Activated CD4-positive, alpha-beta T cell treated with anti-CD3 and anti-CD28 coated beads for 24 hours (primary cell): ENCODE measurements at places on chromosomes 1 and 21.

- DNase-seq = no peak
Observed at GRCh38 chr21:34997294-34997693, 51.8 kb downstream of the RUNX1 start.

- DNase-seq = no peak
Observed at GRCh38 chr1:227223171-227223806, 95.0 kb downstream of the CDC42BPA start.

- DNase-seq = no peak
Observed at GRCh38 chr1:43847290-43847689, 86.3 kb upstream of the ARTN start.

DNA sequence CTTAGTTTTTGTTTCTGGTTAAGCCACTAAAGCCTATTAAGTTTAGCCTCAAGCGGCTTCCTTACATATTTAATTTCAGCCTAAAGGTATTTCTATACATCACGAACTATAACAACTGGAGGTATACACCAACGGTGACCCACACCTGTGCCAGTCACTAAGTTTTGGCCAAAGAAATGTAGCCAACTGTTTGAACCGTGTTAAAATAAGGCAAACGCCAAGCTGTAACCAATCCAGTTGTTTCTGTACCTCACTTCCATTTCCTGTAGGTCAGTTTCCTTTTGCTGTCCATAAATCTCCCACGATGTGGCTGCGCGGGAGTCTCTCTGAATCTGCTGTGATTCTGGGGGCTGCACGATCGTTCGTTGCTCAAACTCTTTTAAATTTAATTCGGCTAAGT, 5.6 kb upstream of the ERO1B start:
- DNase-seq = no peak

GRCh38 chr1:221832151-221832550, 90.3 kb upstream of the DUSP10 start:
- no peak for DNase-seq

- DNase-seq = no peak
Observed at GRCh38 chr1:54839824-54840223, 38.7 kb upstream of the TTC22 start.

DNA sequence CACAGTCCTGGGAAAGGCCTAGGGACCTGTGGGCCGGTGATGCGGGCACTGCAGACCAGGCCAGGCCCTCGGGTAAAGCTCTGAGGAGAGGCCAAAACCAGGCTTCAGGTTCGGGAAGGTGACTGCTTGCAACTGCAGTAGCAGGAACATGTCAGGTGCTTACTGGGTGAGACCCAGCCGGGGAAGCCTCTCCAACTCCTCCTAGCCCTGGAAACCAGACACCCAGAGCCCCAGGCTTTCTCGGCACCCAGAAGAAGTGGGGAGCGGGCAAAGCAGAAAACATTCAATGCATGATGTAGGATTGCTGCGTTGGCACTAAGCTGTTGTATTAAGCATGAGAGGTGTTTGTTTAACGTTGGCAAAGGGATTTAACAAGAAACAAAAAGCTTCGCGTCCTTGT, 20.2 kb upstream of the GNPAT start:
- DNase-seq = no peak

DNA sequence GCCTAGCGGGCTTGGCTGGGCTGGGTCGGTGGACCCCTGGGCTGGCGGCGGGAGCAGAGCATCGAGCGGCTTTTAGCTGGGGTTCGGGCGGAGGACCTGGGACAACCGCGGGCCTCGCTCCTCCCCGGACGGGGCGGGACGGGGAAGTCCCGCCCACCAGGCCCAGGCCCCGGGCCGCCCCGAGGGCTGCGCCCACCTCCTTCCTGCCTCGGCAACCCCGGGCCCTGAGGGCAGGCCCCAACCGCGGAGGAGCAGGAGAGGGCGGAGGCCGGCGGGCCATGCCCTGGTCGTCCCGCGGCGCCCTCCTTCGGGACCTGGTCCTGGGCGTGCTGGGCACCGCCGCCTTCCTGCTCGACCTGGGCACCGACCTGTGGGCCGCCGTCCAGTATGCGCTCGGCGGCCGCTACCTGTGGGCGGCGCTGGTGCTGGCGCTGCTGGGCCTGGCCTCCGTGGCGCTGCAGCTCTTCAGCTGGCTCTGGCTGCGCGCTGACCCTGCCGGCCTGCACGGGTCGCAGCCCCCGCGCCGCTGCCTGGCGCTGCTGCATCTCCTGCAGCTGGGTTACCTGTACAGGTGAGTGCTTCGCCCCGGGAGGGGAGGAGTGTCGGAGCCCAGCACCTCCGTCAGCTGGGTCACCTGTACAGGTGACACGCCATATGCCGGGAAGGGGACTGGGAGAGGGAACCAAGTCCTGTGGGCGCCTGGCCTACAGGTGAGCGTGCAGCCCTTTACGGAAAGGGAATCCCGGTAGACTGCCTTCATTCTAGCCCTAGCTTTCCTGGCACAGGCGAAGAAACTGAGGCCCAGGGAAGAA, at the start of gene XKR8:
Gene XKR8, plus strand, starts transcription at position 182 of the 812 bp plus-strand sequence. Its CDS starts 97 bp downstream, at position 279.
- peak; percentile 69 for DNase-seq

- DNase-seq = no peak
Observed at GRCh38 chr1:31949862-31950261, 11.7 kb upstream of the PTP4A2 start.
